C1 segment of cervical spinal cord (tissue), 14 donors: ENCODE measurements at places on chromosomes 7 and 10.

- no peak for DNase-seq
Observed at GRCh38 chr7:70573071-70573661, 558.8 kb upstream of the GALNT17 start.

DNA sequence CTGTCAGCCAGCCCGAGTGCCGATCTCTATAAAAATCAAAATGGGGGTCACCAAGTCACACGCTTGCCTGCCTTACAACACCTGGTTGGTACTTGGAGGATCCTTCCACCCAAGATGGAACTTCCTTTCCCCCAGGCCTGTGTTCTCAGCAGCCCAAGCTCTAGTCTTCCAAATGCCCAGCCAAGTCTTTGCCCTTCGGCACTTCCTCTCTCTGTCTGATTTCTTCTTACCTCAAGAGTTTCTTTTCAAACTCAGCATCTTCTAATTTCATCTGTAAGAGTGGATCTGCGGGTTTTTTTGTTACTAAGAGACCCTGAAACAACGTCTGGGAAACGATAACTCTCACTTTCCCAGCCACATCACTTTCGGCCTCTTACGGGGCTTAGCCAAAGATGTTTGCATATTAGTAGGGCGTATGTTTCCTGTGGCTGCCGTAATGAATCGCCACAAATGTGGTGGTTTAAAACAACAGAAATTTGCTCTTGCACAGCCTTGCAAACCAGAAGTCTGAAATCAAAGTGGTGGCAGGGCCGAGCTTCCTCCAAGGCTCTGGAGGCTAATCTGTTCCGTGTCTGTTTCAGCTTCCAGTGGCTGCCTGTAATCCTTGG is 219.9 kb downstream of the TCF7L2 start:
- no peak for DNase-seq

DNA sequence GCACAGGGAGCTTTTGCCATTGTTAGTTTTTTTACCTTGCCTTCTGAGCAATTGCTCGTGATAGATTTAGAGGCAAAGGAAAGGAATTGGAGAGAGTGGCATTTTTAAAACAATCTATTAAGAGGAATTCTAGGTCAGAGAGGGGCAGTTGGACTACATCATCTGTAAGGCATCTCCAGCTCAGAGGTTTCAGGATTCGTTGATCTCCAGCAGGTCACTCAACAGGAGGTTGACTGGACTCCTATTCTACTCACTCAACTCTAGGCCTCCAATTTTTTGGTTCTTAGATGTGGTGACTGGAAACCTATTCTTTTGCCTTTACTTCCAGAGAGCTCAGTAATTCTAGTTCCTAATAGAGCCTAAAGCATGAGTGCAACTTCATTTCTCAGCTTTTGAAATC is 42.8 kb downstream of the TBXAS1 start:
- DNase-seq, result no peak

DNA sequence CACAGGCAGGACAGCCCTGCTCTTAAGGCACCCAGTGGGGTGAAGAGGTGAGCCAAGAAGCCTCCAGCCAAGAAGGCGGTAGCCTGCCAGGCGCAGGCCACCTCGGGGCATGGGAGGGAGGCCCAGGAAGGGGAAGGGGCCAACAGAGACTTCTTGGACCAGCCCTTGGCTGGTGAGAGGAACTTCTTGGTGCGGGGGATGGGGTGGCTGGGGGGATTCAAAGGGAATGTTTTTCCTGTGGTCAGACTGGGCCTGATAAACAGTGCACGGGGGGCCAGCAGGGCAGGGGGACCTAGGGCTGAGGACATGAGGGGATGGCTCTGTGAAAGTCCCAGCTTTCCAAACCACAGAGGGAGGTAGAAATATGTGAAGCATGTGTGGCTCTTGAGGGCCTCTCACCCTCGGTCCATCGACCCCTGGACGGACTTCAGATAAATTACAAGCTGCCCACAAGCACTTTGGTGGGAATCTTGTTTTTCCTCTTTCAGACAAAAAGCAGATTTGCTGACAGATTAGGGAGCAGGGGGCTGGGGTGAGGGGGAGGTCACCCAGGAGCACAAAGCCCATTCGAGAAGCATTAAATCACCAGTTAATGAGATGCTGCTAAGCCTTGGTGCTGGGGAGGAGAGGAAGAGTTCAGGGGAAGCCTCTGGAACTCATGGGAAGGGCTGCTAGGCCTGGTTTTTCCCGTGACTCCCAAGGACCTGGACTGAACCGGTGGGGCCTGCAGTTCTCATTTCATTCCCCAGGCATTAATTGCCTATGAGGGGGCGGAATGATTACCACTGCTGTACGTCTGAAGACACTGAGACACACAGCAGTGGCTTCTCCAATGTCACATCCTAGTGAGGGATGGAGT is 11.3 kb downstream of the CRYGN start:
- DNase-seq, result peak; percentile 37

GRCh38 chr10:16717622-16718395 is 99.4 kb downstream of the RSU1 start:
- DNase-seq, result no peak

DNA sequence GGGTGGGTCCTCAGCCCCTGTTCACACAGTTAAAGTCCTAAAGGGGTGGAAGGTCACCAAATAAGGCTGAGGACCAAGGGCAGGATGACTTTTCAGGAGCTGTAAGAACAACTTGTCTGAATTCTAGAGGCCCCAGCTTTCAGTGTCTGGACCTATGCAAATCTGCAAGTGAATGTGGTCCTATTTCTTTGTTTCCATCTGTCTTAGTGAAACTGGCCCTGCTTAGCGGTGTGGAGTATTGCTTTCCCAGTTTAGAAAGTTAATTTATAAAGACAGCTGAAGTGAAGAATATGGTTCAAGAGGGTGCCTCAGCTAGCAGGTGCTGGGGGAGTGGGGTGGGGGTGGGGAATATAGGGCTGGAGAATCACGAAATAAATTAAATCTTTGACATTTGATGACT is 40.1 kb downstream of the HHEX start:
- DNase-seq, result no peak

DNA sequence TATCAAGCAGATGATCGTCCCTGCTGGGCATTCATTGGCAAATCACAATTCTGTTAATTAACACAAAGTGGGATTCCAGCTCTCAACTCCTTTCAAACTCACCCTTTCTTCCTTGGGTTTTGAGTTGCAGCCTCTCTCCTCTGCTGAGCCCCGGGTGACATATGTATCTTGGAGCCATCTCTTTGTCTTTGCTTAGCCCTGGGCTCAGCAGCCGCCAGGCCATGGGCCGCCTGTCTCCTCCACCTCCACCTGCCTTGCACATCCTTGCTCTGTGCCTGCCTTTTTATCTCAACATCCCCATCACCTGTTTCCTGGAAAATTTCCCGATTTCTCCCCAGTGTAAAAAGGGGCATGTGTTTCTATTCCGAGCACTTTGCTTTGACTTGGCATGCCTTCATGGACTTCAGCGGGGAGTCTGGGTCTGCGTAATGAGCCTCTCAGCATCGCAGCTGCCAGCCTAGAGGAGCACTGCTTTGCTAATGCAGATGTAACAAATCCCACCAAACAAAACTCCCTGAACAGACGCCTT is 141.3 kb upstream of the AGK start:
- no peak for DNase-seq

- no peak for DNase-seq
Observed at GRCh38 chr10:77675347-77675746, 37.7 kb upstream of the KCNMA1 start.

DNA sequence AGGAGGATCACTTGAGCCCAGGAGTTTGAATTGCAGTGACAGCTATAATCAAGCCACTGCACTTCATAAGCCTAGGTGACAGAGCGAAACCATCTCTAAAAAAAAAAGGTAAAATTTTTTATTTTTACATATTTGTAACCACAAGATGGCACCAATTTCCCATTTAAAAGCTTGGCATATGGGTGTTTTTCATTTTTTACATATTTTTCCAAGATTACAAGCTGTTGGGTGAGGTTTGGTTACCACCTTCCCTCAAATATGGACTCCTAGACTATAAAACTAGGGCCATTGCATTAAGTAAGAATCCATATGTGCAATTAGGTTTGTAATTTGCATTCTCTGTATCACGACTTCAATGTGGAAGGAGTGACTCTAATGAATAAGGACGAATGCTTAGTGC is 129.3 kb upstream of the ACBD5 start:
- DNase-seq, result no peak

DNA sequence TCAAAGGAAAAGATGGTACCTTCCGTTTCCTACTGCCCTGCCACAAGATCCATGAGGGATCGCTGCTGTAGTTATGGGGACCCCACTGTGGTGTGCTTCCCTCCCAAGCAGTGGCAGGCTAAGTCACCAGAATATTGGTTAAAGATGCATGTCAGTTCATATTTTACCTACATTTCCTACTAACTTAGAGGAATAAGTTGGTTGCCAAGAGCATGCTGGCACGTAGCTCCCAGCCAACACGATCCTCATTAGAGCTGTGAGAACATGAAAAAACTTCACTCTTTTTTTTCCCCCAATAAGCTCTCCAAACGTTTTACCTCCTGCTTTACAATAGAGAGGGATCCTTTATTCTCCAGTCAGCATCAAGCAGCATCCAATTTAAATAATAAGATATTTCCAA is 203.7 kb downstream of the TRIL start:
- DNase-seq, result no peak

DNA sequence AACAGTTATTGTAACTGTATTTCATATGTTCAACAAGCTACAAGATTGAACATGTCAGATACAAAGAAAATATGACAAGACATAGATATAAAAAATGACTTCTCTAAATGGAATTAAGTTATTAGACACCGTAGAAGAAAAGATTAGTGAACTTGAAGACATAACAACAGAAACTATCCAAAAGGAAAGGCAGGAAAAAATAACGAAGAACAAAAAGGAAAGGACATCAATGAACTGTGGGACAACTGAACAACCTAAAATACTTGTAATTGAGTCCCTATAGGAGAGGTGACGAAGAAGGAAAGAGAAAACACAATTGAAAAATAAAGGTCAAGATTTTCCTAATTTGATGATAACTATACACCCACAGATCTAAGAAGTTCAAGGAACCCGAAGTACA is 32.3 kb downstream of the UPF2 start:
- no peak for DNase-seq

GRCh38 chr10:68496072-68496471 is 24.3 kb upstream of the DNA2 start:
- no peak for DNase-seq

GRCh38 chr7:234708-235553 is 42.6 kb downstream of the FAM20C start:
- DNase-seq, result no peak

DNA sequence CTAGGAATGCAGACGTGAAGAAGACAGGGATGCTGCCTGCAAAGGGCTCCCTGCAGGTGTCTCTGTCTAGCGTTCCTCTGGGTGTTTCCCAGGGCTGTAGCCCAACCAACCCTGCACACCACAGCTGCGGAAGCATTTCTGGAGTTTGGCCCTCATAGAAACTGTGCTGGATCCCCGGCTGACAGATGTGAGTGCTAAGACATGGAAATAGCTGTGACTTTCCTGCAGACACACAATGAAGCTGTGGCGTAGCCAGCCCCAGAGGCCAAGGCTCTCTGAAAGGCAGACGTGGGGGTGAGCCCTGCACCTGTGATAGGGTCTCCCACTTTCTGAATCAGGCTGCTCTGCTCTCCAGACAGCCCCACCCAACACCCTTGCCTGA is 44.8 kb downstream of the ADCYAP1R1 start:
- no peak for DNase-seq

GRCh38 chr10:10208196-10208595 is 809.5 kb upstream of the CELF2 start:
- no peak for DNase-seq

DNA sequence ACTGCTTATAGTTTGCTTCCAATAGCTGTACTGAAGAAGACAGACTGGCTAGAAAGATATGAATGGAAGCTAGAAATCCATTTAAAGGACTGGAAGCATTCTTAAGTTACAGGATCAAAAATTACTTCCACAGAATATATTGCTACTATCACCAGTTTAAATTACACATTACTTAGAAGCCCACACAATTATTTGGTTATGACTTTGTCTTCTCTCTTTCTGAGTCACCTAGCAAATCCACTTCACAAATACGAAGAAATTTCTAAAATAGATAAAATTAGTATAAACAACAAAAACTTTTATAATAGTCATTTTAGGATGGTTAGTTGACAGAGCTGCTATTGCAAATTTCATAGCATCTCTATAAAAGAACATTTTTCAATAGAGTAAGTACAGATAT is 108.1 kb downstream of the SNX13 start:
- DNase-seq, result no peak

GRCh38 chr7:36475381-36475780 is 85.7 kb downstream of the ANLN start:
- DNase-seq, result no peak

GRCh38 chr10:76026905-76027304 is 595.5 kb downstream of the LRMDA start:
- no peak for DNase-seq

GRCh38 chr7:45494885-45495284 is 79.3 kb upstream of the ADCY1 start:
- DNase-seq, result no peak

- DNase-seq, result no peak
Observed at GRCh38 chr7:99190359-99191009, 17.4 kb downstream of the KPNA7 start.

DNA sequence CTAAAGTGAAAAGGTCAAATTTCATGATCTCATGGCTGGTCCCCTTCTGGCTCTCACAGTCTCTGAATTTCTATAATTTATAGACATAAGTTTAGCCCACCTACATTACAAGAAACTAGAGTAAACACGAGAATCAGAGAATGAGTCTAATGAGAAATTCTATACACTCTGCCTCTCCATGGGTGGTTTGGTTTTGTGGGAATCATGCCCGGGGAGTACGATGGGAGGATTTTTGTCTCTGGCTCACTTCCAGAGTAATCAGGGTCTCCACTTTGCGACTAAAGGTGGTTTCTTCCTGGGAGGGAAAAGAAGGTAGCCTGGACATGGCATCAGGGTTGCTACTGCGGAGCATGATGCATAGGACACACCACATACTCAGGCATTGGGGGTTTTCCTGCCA is 69.7 kb downstream of the MRC1 start:
- no peak for DNase-seq

- DNase-seq, result no peak
Observed at GRCh38 chr7:156174428-156174827, 362.2 kb upstream of the SHH start.

- DNase-seq, result no peak
Observed at GRCh38 chr7:151012911-151013347, 11.4 kb downstream of the ATG9B start.

DNA sequence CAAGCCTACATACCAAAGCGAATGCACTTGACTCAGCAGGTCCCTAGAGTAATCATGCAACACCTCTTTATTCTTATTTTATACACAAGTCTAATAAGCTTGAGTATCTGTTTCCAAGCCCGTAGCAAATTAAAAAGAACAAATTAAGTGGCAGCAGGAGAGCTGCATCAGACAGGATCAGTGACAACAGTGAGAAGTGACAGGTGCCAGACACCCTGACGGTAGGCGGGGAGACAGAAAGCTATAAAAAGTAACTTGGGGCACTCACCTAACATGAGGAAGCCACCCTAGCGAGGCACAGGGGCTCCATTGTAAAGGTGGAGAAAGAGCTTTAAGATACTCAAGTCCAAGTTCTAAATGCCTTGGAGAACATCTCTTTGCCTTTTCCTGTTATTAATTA is 174.2 kb downstream of the PLXNA4 start:
- DNase-seq, result no peak
